SK-N-SH (cell line): ENCODE measurements at places on chromosomes 13 and 19. TPM values are rescaled to one million over a fixed set of nuclear protein-coding genes. Genes with fewer than 3 reads are reported as not detected.

- DNase-seq: no peak
Observed at GRCh38 chr19:6101291-6101825, 8.9 kb downstream of the RFX2 start.

- peak; percentile 47 for DNase-seq
Observed at GRCh38 chr19:34428549-34429285, 536 bp downstream of the UBA2 start.

DNA sequence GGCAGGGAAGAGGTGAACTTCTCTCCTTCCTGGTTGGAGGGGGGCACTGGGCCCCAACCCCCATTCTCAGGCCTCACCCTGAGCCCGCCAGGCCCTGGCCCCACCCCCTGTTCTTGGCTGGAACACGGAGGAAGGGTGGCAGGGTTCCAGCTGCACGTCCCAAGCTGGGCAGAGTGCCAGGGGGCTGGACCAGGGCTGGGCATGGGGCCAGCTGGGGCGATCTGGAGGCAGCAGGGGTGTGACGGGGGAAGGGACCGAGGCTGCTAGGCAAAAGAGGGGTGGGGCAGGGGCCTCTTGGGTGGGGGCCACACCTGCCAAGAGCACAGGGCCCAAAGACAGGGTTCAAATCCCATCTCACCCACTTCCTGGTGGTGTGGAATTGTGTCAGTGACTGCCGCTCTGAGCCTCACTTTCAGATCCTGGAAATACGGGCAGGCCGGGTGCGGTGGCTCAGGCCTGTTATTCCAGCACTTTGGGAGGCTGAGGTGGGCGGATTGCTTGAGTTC lies 2.2 kb downstream of the HIF3A start:
- peak; percentile 99 for DNase-seq

The SMIM44 gene
- not detected in 2 replicates for polyA plus RNA-seq

The LGALS7B gene
- polyA plus RNA-seq: not detected in 2 replicates

The CYP2A7 gene
- polyA plus RNA-seq: not detected in 2 replicates

The ZNF791 gene
- polyA plus RNA-seq: 8.9 and 9.3 TPM in 2 replicates
